ENCODE measurements at places on chromosomes 12 and 14.

- DNase-seq: no peak
Measured at GRCh38 chr12:53128780-53129569, 25.7 kb downstream of the SOAT2 start.

- no peak for DNase-seq
Measured at GRCh38 chr12:34597548-34598351, 575.5 kb downstream of the ALG10 start.

- DNase-seq: no peak
Measured at GRCh38 chr12:54840244-54840865, 14.0 kb upstream of the MUCL1 start.

- DNase-seq: no peak
Measured at GRCh38 chr12:131229426-131230339, 276.0 kb downstream of the ADGRD1 start.

GRCh38 chr12:131269551-131269950 is 315.8 kb downstream of the ADGRD1 start:
- DNase-seq: no peak

DNA sequence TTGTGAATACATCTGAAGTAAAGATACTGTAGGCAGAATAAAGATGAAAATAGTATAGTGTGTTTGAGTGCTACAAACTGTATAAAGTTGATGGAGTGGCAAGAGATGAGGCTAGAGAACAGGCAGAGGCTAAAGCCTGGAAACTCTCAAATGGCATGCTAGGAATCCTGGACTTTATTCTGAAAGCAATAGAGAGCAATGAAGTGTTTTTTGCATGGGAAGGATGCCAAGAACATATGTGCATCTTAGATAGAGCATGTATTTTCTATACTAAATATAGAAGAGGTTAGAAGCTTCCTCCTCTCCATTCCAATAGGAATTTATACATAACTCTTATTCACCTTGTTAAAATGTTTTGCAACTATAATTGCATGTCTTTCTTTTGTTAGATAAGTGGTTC is 86.3 kb upstream of the TMTC2 start:
- no peak for DNase-seq

- DNase-seq: no peak
Measured at GRCh38 chr12:6326316-6327228, 15.3 kb downstream of the TNFRSF1A start.

DNA sequence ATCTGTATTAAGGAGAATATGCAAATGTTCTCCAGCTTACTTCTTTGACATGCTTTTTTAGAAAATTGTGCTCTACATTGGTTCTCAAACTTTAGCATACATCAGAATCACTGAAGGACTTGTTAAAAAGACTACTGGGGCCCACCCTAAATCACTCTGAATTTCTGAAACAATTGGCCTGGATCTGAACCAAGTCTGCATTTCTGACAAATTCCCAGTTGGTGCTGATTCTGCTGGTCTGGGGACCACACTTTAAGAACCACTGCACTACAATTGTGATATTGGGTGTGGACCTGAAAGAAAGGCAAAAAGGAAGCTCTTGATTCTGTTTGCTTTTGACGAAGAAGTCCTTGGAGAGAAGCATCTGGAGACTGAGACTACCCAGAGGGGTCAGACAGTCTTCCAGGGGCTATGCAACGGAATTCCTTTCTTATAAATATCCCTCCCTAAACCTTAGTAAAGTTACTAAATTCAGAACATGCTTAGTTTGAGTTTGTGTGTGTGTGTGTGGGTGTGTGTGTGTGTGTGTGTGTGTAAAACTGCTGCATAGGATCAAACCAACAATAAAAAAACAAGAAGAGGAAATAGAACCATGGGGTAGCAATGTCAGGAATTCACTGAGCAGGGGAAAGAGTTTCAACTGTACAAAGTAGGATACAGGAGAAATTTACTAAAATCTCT is 36.8 kb downstream of the EAPP start:
- DNase-seq: peak; percentile 12

- no peak for DNase-seq
Measured at GRCh38 chr12:85803231-85803630, 33.0 kb downstream of the RASSF9 start.

DNA sequence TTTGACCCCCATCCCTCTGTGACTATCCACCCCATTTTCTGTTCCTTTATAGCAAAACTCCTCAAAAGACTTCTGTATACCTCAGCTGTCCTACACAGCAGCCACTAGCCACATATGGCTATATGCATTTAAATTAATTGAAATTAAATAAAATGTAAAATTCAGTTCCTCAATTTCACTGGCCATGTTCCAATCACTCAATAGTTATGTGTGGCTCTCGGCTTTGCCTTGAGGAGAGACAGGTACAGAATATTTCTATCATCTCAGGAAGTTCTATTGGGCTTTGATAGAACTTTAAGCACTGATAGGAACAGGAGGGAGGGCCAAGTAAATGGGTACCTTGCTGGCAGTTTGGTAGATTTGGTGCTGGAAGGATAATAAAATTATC is 280.3 kb upstream of the AMIGO2 start:
- no peak for DNase-seq

GRCh38 chr14:103593577-103593976 is 30.8 kb downstream of the COA8 start:
- DNase-seq: no peak

- DNase-seq: no peak
Measured at GRCh38 chr12:77218278-77218677, 152.9 kb upstream of the E2F7 start.

DNA sequence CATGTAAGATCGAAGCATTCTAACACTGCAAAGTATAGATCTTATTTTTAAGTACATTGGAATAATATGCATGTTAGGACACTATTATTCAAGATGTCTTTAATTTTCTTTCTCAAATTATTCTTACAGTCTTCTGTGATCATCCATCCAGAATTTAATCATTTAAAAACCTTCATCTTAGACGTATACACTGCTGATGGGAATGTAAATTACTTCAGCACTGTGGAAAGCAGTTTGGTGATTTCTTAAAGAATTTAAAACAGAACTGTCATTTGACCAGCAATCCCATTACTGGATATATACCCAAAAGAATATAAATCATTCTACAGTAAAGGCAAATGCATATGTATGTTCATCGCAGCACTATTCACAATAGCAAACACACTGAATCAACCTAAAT is 3.2 kb upstream of the RPS29 start:
- DNase-seq: no peak

- no peak for DNase-seq
Measured at GRCh38 chr14:33808187-33808586, 142.7 kb downstream of the EGLN3 start.

DNA sequence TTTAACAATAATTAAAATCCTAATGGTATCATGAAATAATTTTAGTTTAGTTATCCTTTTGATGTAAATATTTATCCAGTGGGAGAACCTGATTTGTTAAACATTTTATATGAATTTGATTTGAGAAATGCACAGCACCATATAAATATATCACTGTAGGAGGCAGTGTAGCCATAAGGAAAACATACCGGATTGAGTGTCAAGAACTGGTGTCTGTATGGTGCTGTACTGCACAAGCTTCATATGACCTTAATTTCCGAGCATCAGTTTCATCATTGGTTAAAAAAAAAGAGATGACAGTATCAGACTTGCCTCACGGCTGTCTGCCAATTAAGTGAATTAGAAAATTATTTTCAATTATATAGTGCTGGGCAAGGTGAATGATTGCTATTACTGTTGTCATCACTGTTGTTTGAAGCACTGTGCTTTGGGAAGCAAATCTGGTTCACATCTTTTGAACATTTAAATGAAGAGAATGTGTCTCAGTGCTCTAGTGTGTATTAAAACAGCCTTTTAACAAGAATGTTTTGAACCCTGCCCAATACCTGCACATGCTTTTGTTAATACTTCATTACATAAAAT is 72.1 kb downstream of the TMTC2 start:
- DNase-seq: no peak

DNA sequence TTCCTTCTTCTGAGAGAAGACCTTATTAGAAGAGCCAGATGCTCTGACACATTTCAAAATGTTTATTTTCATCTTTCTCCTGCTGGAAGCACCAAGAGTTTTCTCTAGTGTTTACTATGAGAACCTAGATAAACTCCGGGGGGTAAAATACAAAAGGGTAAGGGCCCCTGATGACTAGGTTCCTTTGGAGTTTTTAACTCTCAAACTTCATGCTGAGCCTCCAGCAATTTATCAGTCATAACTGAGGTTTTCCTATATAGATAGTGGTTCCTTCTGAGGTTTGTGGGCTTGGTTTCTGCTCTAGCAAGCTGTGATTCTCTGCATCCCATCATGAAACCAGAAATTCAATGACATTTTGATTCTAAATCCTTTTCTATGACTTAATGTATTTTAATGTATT is 210.9 kb downstream of the LRFN5 start:
- no peak for DNase-seq

- DNase-seq: no peak
Measured at GRCh38 chr14:31194095-31194494, 13.5 kb downstream of the HECTD1 start.

DNA sequence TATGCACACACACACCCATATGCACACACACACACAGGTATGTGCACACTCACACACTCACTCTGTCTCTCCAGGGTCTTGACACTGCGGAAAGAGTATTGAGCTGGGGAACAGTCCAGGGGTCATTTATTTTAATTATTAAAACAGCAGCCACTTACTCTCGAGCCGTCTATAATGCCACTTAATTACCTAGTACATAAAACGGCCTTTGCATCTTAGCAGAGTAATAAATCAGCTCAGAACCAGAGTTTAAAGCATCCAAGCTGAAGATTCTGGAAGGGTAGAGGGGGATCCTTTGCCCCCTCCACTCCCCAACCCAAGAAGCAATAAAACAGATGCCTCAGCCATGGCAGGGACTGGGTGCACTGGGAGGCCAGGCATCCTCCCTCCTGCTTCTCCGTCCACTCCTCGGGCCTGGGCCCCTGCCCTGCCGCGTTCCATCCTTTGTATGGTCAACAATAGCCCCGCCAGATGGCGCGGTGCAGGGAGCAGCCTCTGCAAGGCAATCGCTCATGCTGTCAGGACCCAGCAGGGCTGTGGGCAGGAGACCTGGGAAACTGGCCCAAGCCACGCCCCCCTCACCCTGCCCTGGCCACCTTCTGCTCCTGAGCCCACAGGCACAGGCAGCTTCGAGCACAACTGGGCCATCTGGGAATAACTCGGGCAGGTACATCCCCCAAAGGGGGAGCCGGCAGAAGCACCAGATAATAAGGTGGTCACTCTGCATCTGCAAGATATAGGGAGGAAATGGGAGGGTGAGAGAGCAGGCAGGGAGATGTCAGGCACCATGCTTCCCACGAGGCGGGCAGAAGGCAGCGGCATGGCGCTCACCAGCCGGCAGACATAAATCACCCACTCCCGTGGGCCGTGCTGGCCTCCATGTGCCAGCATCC is 40.9 kb downstream of the CCDC85C start:
- DNase-seq: no peak

- peak; percentile 88 for DNase-seq
Measured at GRCh38 chr12:65695113-65695865, 129.0 kb upstream of the HMGA2 start.

- DNase-seq: no peak
Measured at GRCh38 chr12:132437943-132438700, 51.8 kb upstream of the FBRSL1 start.

DNA sequence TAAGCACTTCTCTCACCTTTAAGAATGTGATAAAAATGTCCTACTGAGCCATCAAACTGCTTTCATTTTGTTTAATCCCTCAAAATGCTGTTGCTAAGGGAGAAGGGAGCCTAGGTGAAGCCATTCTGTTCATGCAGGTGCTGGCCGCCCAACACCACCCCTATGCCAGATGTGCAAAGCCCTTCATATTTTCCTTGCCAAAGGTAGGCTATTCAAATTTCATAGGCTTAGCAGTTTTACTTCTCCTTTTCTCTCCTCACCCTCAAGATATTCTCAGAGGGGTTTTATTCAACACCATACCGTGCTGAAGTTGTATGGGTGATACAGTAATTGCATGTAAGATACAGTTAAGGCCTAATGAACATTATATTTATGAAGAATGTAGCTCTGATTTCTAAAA is 461.7 kb downstream of the GXYLT1 start:
- DNase-seq: no peak

DNA sequence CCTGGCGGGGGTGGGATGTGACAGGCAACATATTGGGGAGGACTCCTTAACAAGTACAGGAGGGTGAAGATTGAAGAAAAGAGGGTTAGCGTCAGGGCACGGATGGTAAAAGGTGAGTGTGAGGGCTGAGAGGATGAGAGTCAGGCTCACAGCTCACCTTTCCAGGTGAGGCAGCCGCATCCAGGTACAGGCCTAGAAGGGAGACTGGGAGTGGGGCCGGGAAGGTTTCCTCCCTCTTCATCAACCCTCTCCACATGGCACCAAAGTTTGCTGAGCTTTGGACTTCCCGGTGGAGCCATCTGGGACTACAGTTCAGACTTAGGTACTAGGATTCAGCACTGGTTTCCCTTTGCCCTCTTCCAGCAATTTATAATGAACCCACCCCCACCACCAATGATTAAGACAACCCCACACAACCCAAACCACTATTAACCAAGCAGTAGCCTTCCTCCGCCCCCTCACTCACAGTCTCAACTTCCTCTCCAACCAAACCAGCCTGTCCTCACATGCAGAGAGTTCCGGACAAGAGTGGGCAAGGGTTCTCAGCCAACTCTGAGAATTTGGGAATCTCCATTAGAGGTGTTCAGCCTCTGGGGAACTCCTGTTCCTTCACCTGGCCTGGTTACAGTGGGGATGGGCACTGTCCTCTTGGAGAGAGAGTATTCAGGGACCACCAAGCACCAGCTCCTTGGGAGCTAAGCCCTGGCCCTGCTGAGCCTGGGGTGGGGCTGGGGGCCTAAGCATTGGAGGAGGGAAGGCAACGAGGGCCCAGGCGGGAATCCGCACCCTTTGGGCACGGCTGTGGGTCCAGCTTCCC is 2.4 kb upstream of the HOXC4 start:
- no peak for DNase-seq

GRCh38 chr12:89484470-89484869 is 40.1 kb downstream of the GALNT4 start:
- DNase-seq: no peak

DNA sequence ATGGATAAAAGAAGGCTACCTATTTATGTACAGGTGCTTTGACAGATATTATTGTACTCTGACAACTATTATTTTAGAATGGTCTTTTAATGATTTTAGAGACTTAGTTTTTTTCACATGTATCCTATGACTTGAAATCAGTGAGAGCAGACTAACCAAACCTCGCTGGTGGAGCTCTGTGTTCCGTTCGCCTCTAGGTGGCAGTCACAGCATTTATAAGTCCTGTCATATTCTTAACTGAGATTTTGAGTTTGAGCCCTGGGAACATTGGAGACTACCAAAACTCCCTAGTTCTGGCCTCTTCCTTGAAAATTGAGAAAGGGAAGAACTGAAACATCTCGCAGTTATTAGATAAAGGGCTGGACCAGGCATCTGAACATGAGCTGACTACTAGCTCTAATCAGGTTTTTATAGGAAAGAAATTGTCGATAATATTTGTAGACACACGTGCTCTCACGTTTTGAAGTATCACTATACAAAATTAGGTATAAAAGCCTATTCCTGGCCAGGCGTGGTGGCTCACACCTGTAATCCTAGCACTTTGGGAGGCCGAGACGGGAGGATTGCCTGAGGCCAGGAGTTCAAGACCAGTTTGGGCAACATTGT is 48.3 kb downstream of the TTLL5 start:
- peak; percentile 20 for DNase-seq

- DNase-seq: no peak
Measured at GRCh38 chr12:47894068-47894467, 10.7 kb downstream of the VDR start.
